ENCODE measurements at places on chromosomes 12 and 14.

GRCh38 chr12:16112130-16112529 lies 165.4 kb downstream of the SLC15A5 start:
- H3K27me3 ChIP-seq, result no peaks in the 10 kb centered on the region
- DNase-seq, result no peak
- H3K36me3 ChIP-seq, result no peaks in the 10 kb centered on the region
- H3K4me1 ChIP-seq, result no peaks in the 10 kb centered on the region
- H3K4me3 ChIP-seq, result no peak overlapping the region

DNA sequence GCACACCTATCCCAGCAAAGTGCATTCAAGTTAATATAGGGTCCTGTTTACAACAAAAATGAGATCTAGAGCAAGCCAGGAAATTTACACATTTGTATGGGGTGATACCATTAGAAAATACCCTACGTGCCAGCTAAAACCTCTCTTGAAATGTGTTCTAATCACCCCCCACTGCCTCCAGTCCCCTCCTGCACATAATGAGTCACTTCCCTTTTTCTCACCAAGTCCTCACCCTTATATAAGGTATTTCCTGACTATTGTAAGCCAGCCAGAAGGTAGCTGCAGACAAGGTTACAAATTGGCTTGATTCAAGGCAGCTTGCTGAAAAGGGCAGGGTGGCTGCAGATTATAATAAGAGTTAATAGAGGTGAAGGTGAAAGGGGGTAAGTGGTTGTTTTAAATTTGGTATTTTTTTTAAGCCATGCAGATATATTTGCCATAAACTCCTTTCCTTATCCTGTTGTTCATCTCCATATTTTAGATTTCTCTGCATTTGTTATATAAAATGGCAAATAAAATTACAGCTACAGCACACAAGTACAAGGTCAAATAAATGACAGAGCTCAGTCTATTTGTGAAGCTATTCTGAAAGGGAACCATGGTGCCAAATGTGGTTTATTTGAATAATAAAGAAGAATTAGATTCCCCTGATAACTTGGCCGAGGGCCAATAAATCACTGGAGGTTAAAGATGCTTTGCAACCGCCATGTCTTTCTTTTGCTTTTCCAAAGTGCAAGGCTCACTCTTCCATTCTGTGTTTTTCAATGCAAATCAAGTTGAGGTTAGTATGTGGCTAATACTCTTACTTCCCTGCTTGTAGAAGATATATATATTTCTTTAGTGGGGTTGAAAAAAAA lies 385.9 kb downstream of the EGLN3 start:
- H3K27ac ChIP-seq, result no peak overlapping the region
- no peaks in the 10 kb centered on the region for H3K36me3 ChIP-seq
- no peak for DNase-seq
- H3K4me3 ChIP-seq, result no peak overlapping the region

DNA sequence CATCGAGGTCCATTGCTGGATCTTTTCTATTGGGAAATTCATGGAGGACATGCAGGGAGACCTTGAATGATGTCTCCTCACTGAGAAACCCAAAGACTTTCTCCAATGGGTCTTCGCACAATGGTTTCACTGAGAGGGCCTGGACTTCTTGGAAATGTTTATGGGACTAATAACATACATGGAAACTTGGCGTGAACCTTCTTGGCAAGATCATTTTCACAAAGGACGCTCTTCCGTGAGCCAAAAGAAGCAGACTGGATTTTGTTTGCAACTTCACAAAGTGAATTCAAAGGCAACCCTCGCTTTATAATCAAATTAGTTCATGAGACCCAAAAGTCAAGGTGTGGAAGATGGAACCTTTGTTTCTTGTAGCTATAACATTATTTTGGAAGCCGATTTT lies 154.4 kb downstream of the TMEM132C start:
- no peak for DNase-seq
- H3K27me3 ChIP-seq, result no peaks in the 10 kb centered on the region
- H3K36me3 ChIP-seq, result no peaks in the 10 kb centered on the region
- no peak overlapping the region for H3K4me3 ChIP-seq

DNA sequence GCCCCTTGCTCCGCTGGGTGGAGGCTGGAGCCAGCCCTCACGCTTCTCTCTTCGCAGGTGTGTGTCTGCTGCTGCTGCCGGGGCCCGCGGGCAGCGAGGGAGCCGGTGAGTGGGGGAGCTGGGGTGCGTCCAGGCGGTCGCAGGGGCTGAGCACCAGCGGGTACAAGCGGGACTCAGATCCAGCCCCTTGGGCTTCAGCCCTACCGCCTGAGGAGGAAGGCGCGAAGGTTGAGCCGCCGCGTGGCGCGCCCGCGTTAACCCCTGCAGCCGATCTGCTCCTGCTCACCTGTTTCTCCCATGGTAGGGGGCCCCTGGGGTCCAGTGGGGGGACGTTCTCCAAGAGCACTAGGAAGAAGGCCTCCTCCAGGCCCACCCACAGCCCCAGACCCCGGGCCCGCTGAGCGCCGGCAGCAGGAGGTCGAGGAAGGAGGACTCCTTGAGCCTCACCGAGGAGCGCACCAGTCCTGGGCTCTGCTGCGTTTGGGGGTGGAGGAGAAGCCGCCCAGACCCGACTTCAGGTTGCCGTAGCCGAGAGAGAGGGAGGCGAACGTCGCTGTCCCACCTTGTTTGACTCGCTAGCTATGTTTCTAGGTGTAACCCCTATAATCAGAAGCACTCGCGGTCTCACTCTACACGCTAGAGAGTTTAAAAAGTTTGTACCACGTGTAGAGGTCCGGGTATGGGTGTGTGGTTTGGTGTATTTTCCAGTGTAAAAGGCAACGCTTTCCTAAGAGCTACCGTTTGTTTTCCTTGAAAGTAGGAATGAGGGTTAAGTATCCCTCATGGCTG lies 834 bp downstream of the COCH start:
- H3K27ac ChIP-seq, result no peak overlapping the region
- peaks cover 47% of the 10 kb centered on the region for H3K27me3 ChIP-seq
- H3K36me3 ChIP-seq, result peaks cover 2% of the 10 kb centered on the region
- peaks cover 12% of the 10 kb centered on the region for H3K4me1 ChIP-seq
- DNase-seq, result peak; percentile 24

DNA sequence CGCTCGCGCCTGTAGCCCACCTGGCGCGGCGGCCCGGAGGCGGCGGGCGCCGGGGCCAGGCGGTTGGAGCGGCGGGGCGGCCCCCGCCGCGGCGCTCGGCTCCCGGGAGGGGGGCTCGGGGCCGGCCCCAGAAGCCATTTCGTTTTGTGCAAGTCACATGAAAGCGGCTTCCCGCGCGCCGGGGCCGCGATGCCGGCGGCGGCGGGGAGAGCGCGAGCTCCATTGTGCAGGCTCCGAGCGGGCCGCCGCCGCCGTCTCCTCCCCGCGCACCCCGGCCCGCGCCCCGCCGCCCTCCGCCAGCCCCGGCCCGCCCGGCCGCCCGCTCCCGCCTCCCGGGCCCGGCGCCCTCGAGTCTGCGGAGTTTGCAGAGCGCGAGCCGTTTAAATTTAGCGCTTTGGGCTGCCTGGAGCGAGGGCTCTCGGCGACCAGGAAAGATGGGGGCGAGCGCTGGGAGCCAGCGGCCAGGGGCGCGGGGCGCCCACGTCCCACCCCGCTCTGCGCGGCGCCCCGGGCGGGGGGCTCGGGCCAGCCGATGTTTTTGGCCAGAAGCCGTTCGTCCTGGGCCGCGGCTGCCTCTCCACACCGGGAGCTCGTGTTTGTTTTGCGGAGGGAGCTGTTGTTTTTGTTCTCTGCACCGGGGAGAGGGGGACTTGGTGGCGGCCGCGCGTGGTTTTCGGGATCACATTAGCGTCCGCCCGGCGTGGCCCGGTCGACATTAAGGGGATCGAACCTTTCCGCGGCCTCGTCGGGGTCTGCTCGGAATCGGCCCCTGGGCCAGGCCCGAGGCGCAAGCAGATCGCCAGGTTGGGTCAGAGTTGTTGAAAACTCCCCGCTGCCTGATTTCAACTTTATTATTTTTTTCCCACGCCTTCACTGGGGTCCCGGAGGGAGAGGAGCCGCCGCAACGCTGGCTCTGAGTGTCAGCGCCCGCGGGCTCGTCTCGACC lies 982 bp downstream of the BCL7A start:
- H3K4me3 ChIP-seq, result peak overlapping the region; percentile 77
- peaks cover 20% of the 10 kb centered on the region for H3K27me3 ChIP-seq
- H3K4me1 ChIP-seq, result peaks cover 18% of the 10 kb centered on the region
- peaks cover 3% of the 10 kb centered on the region for H3K36me3 ChIP-seq
- DNase-seq, result peak; percentile 59

DNA sequence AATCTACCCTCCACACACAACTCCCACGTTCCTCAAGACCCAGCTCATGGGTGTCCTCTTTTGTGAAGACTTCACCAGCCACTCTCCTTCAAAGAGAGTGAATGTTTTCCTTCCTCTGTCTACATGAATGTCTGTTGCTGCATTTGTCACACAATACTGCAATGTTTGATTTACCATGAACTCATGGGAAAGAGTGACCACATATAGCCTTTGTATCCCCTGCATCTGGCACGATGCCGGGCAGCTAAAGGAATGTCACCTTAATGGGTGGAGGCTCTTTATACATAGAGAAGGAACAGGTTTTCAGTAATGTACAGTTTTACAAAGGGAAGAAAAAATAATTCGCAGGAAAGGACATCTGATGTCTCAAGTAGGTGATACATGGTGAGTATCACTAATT lies 12.1 kb upstream of the BCDIN3D start:
- DNase-seq, result no peak
- H3K4me3 ChIP-seq, result no peak overlapping the region
- H3K4me1 ChIP-seq, result no peaks in the 10 kb centered on the region
- no peak overlapping the region for H3K27ac ChIP-seq
- no peaks in the 10 kb centered on the region for H3K36me3 ChIP-seq
- peaks cover 42% of the 10 kb centered on the region for H3K27me3 ChIP-seq

DNA sequence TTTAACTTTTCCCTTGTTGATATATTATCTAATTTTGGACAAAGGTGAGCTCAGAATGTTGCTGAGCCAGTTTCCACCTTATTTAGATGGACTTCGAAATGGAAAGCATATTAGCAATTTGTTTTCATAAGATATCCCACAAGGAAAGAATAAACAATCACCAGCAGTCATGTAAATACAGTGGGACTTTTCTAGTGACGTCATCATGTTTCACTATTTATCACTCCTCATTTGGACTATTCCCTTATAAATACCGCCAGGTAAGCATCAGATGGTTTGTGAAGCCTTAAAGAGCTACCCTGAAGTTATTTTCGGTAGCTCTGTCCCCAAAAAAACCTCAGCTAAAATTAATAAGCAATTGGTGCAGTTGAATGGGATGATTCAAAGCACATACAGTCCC lies 110.7 kb downstream of the PTPRR start:
- no peaks in the 10 kb centered on the region for H3K27me3 ChIP-seq
- no peaks in the 10 kb centered on the region for H3K36me3 ChIP-seq
- no peak overlapping the region for H3K4me3 ChIP-seq
- DNase-seq, result no peak
- no peak overlapping the region for H3K27ac ChIP-seq

DNA sequence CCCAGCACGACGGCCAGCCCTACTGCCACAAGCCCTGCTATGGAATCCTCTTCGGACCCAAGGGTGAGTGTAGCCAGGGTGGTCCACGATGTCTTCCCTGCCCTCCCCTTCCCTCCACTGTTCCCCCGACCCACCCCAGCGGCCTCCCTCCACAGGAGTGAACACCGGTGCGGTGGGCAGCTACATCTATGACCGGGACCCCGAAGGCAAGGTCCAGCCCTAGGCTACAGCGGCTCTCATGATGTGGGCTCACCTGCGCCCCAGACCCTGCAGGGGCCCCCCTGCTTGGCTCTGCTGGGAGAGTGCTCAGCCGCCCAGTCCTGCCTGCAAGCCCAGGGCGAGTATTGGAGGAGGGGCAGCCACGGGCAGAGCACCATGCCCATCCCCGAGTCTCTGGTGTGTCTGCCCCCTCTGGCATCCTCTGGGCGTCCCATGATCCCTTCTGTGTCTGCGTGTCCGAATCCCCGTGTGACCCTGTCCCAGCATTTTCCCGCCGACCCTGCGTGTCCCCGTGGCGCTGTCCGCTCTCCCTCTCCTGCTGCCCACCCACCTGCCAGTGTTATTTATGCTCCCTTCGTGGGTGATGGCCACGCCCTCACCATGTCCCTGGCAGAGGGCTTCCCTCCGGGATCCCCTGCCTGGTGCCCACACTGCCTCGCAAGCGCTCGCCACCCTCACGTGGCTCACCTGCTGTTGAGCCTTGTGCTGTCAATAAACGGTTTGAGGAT lies 5.0 kb downstream of the CRIP2 start:
- peaks cover 3% of the 10 kb centered on the region for H3K36me3 ChIP-seq
- no peak overlapping the region for H3K4me3 ChIP-seq
- peak overlapping the region; percentile 49 for H3K27ac ChIP-seq
- H3K4me1 ChIP-seq, result peaks cover 37% of the 10 kb centered on the region

DNA sequence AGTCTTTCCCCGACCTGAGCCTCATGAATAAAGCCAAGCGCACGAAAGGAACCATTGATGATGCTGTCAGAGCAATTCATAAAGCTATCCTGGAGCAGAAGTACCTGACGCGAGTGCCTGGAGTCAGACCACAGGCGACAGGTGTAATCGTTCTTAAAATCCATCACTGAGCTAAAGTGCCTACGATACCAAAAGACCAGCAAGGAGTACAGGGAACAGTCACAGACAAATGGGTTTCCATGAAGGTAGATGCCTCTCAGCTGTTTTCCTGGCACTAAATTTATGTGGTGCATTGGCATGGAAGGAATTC lies 1.4 kb upstream of the PCED1B start:
- H3K4me3 ChIP-seq, result peak overlapping the region; percentile 94
- peaks cover 49% of the 10 kb centered on the region for H3K4me1 ChIP-seq
- H3K27ac ChIP-seq, result no peak overlapping the region
- no peak for DNase-seq

DNA sequence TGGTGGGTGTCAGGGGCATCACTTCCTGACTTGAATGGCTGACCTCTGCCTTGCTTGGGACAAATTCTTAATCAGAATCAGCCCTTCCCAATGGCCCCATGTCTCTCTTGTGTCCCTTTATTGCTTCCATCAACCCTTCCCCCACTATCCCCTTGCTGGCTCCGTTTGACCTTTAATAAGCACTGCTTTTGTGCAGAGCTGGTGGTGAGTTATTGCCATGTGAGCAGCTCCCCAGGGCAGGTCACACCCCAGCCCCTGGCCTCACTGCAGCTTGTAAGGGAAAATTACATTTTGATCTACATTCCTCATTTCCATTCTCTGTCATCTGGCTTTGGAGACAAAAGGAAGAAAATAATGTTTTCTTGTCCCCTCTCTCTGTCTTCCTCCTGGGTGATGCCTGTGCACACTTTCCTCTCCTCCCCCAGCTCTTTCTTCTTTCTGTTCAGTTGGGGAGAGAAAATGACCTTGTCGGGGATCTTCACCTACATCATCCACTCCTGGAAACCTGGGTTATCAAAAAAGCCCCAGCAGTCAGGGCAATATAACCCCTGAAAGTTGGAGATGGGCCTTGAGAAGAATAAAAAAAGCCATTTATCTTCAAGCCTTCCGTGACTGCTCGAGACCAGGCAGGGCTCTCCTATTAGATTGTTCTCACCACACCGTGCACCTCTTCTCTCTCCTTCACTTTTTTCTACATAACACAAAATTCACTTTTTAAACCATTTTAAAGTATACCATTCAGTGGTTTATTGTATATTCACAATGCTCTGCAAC lies 100.4 kb upstream of the SRRM4 start:
- H3K27me3 ChIP-seq, result no peaks in the 10 kb centered on the region
- no peaks in the 10 kb centered on the region for H3K36me3 ChIP-seq
- H3K4me3 ChIP-seq, result no peak overlapping the region
- no peak overlapping the region for H3K27ac ChIP-seq
- H3K4me1 ChIP-seq, result no peaks in the 10 kb centered on the region

All from activated CD8-positive, alpha-beta T cell treated with anti-CD3 and anti-CD28 coated beads, Interleukin-2, amount 10 ng/mL, durations not matched to agents 7 days and 5 days (primary cell).